ENCODE measurements at places on chromosomes 4 and X.

GRCh38 chr4:154076921-154077320 is 288.0 kb upstream of the SFRP2 start:
- no peak for DNase-seq

DNA sequence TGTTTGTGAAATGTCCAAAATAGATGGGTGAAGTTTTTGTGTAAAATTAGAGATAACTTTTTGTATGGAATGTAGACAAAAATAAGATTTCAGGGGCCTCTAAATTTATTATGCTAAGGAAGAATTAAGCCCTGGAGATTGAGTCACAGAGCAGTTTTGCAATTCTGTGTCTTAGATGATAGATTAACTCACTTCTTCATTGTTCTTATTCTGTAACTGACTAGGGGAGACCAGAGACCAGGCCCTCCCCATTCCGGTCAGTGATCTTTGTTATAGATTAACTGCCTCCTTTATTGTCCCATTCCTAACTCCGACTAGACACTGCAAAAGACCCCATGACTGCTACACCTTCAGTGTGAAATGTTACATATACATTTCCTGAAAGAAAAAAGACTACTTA is 238.4 kb upstream of the TAPT1 start:
- DNase-seq = no peak

DNA sequence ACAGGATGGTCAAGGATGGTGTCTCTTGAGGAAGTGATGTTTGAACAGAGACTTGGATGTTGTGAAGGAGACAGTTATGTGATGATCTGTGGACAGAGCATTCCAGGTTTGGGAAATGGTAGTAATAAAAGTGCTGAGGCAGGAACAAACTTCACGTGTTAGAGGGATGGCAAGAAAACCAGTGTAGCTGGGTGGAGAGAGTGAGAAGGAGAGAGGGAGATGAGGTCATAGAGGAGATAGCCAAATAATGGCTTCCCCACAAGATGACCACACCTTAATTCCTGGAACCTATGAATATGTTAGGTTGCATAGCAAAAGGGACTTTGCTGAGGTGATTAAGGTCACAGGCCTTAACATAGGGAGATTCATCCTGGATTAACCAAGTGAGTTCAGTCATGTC is 75.6 kb upstream of the GPR50 start:
- no peak for DNase-seq

GRCh38 chr4:46385946-46386345 is 4.0 kb downstream of the GABRA2 start:
- DNase-seq = no peak

GRCh38 chr4:177047851-177048174 is 255.1 kb upstream of the VEGFC start:
- DNase-seq = no peak

DNA sequence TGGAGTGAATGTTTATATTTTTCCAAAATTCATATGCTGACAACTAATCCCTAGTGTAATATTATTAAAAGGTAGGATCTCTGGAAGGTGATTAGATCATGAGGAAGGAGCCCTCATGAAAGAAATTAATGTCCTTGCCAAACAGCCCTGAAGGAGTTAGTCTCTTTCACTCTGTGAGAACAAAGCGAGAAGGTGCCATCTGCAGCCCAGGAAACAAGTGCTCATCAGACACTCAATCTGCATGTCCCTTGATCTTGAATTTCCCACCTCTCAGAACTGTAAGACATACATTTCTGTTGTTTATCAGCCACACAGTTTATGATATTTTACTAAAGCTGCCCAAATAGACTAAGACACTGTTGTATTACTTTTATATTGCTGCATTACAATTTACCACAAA is 1283.4 kb downstream of the PCDH7 start:
- no peak for DNase-seq

DNA sequence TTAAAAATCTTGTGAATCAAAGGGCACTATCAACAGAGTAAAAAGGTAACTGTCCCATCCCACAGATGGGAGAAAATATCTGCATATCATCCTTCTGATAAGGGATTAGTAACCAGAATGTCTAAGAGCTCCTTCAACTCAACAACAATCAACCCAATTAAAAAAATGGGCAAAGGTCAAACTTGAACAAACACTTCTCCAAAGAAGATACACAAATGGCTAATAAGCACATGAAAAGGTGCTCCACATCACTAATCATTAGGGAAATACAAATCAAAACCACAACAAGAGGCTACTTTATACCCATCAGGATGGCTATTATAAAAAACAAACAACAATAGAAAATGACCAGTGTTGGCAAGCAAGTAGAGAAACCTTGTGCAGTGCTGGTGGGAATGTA is 43.3 kb downstream of the TMEM165 start:
- no peak for DNase-seq

GRCh38 chr4:13615161-13615560 is 12.4 kb downstream of the BOD1L1 start:
- DNase-seq = no peak

GRCh38 chr4:186485561-186486062 is 69.8 kb downstream of the MTNR1A start:
- DNase-seq = no peak

DNA sequence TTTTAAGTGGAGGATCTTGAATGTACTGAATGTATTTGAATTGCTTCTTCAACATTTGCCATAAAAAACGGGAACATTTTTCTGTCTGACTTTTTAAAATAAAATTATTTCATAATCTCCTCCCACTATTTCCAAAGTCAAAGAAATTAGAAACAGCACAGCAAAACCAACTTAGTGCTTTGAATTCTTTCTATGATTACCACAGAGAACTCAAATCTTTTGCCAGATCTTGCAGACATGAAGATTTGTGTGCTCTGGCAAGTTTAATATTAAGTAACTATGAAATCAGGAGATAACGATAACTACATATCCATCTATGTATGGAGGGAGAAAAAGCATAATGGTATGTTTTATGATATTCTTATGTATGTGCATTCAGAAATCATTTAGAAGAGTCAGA is 982.2 kb downstream of the PCDH7 start:
- DNase-seq = peak; percentile 4

- DNase-seq = peak; percentile 74
Observed at GRCh38 chr4:17058916-17059741, 160.7 kb upstream of the LDB2 start.

- no peak for DNase-seq
Observed at GRCh38 chr4:142707401-142707800, 138.7 kb downstream of the INPP4B start.
